ENCODE measurements at places on chromosomes 1 and 21.

- peak; percentile 13 for DNase-seq
Observed at GRCh38 chr1:225962440-225962975, 21.5 kb upstream of the LEFTY2 start.

GRCh38 chr1:220841293-220841692, 38.0 kb upstream of the HLX start:
- no peak for DNase-seq

GRCh38 chr21:46014828-46015227, 33.3 kb downstream of the COL6A1 start:
- DNase-seq: no peak

- no peak for DNase-seq
Observed at GRCh38 chr21:26794597-26795411, 50.4 kb downstream of the ADAMTS1 start.

Data from activated CD8-positive, alpha-beta memory T cell treated with anti-CD3 and anti-CD28 coated beads for 4 hours (primary cell).